Iris pigment epithelial cell (primary cell): ENCODE measurements at places on chromosomes 12 and 14.

DNA sequence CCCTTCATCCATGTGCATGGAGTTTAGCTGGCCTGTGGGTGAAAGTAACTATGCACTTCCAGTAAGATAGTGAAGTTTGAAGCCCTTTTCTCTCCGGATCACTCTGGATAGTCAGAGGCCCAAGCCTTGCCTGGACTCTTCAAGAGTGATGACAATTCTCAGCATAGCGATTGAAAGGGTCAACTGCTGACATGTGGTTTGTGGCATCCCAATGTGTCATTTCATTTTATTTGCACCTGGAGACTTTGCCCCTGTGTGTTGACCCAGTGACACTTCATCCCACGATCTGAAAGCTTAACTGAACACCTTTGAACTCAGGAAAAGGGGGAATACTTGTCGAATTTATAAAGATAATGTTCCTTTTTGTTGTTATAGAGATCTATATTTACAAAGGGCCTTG is 711.9 kb upstream of the TMEM132C start:
- DNase-seq, result no peak

DNA sequence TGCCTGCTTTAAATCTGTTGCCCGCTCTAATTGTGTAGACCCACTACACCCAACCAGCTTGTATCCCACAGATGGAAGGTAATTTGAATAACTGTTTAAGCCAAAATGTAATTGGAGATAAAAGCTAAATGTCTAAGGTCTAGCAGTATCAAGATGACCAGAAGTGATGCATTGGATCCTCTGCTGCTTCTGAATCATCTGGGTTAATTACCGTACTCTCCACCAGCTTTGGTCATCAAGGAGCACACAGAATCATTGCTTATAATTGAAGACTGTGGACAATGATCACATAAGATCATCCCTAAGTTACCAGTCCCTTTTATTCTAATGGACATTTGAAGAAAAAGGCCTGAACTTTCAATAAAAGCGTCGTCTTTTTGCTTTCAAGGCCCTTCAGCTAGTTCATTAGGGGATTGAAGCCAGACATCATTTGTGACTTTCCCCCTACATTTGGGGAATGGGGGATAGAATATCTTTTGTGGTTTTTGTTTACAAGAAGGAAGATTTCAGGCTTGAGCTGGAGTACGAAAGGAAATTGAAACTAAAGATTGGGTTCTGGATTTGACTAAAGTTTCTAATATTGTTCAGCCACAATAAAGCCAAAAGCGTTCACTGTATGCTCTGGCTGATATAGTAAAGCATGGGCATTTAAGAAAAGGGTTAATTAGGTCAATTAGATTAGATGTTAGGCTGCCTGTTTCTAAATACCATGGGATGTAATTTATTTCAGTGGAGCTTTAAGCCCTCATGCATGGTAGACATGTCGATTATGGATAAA is 123.2 kb downstream of the CHST11 start:
- no peak for DNase-seq

- peak; percentile 76 for DNase-seq
These were observed 65.0 kb downstream of the SETD3 start for GRCh38 chr14:99415496-99416281.

GRCh38 chr14:64213086-64213485 is 81.1 kb downstream of the ESR2 start:
- DNase-seq, result no peak

- DNase-seq, result no peak
These were observed 133.8 kb upstream of the TBX3 start for GRCh38 chr12:114817571-114818425.

DNA sequence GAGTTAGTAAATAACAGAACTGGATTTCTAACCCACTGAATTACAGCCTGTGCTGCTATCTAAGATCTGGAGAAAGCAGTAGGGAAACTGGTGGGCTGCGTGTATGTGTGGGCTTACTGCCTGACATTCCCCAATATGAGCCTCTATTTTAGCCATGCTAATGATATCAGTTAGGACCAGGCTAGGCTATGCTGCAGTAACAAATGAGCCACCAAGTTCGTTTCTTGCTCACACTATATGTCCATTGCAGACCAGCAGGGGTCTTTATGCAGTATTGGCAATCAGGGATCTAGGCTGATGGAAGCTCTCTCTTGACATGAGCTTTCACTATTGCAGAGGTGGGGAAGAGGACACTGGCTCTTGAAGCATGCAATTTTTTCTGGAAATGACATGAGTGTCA is 40.4 kb downstream of the FOS start:
- DNase-seq, result no peak

GRCh38 chr12:30936036-30936435 is 9.5 kb downstream of the TSPAN11 start:
- no peak for DNase-seq
